ENCODE measurements at places on chromosomes 16 and 17. TPM values are rescaled to one million over a fixed set of nuclear protein-coding genes. Genes with fewer than 3 reads are reported as not detected.

Gene LDHD
- 0.46 TPM for total RNA-seq

Gene SLFN12L
- not detected for total RNA-seq

Gene NUP88
- 113 TPM for total RNA-seq

Gene ZNF594
- total RNA-seq = 1.5 TPM

Gene JMJD6
- 77.9 TPM for total RNA-seq

Gene RNF157
- 7.0 TPM for total RNA-seq

Gene PNMT
- 0.20 TPM for total RNA-seq

Gene WFIKKN2
- not detected for total RNA-seq

Gene ZPBP2
- not detected for total RNA-seq

Gene IGFBP4
- total RNA-seq = 2,729 TPM

Gene FBXW10
- 1.1 TPM for total RNA-seq

Gene ASPA
- not detected for total RNA-seq

Gene KRTAP4-3
- not detected for total RNA-seq

Gene CIBAR2
- not detected for total RNA-seq

Gene ZFPM1
- 6.1 TPM for total RNA-seq

Gene GAST
- not detected for total RNA-seq

Gene KRT33A
- total RNA-seq = not detected

Gene CDH5
- 0.23 TPM for total RNA-seq

Gene TBC1D3D
- not detected for total RNA-seq

Gene HERPUD1
- total RNA-seq = 101 TPM

Gene ACSM2B
- total RNA-seq = not detected

Gene SLC52A1
- 0.68 TPM for total RNA-seq

Gene C17orf67
- 1.5 TPM for total RNA-seq

Gene KRTAP4-9
- not detected for total RNA-seq

Gene TTYH2
- 1.9 TPM for total RNA-seq

Gene HLF
- total RNA-seq = 0.08 TPM

Gene CCDC40
- total RNA-seq = 3.7 TPM

Gene GP2
- total RNA-seq = not detected

Gene PRCD
- not detected for total RNA-seq

Gene LLGL2
- total RNA-seq = 32.7 TPM

Gene CDRT4
- not detected for total RNA-seq

Gene CRYBA1
- not detected for total RNA-seq

Gene KIF18B
- 35.4 TPM for total RNA-seq

Gene ZFP3
- total RNA-seq = 1.0 TPM

Gene KRT24
- total RNA-seq = not detected
